ENCODE measurements at places on chromosomes 16 and 17. TPM values are rescaled to one million over a fixed set of nuclear protein-coding genes. Genes with fewer than 3 reads are reported as not detected.
A peak's percentile ranks its signal among the peaks of the same experiment; 100 is the strongest.

DNA sequence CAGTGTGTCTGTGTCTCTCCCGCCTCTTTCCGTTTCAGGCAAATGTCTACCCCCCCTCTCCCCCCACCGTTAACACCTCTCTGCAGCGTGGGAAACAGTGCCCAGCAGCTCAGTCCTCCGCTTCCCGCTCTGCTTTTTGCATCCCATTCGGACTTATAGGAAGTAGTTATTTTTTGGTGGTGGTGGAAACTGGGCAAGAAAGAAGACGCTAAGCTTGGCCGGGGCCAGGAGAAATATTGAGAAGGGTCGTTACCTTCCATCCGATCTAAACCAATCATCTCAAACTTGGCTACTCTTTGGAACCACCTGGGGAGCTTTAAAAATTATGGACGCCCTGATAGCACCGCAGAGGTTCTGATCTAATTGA lies 499 bp upstream of the HLF start:
- DNase-seq: no peak

GRCh38 chr17:64384253-64385186 lies 6.1 kb downstream of the PECAM1 start:
- DNase-seq: no peak

Gene CHST5
- total RNA-seq: 0.37 TPM

DNA sequence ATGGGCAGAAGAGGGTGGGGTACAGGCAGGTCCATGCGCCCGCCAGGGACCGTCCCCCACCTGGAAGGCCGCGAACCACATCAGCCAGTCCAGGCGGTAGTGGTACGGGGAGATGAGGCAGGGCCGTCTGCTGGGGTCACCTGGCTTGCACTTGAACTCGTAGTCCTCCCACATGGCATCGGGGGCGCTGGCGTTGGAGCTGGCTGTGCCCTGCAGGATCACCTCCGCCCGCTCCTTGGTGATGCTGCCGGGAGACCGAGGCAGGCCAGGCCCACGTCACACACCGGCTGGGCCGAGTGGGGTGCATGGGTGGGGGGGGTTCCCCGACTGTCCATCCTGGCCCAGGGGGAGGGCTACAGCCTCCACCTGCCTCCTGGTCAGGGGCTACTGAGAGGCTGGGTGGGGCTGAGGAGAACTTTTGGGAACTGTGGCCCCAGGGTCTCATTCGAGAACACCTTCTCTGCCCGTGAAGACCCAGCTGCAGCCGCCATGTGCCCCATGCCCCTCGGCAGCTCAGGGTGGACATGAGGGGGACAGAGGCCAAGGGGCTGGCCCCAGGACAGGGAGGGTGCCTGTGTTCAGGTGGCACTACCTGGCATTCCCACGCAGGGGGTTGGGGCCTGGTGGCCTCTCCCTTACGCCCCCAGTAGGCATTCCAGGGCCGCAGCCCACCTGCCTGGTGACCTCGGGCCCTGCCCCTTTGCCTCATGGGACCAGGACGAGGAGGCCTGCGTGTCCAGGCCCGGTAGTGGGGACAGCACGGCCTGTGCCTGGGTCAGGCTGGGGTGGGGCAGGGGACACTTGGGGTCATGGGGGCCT lies 69.5 kb upstream of the GNG13 start:
- DNase-seq: peak; percentile 23

Gene SLC5A11
- total RNA-seq: not detected

DNA sequence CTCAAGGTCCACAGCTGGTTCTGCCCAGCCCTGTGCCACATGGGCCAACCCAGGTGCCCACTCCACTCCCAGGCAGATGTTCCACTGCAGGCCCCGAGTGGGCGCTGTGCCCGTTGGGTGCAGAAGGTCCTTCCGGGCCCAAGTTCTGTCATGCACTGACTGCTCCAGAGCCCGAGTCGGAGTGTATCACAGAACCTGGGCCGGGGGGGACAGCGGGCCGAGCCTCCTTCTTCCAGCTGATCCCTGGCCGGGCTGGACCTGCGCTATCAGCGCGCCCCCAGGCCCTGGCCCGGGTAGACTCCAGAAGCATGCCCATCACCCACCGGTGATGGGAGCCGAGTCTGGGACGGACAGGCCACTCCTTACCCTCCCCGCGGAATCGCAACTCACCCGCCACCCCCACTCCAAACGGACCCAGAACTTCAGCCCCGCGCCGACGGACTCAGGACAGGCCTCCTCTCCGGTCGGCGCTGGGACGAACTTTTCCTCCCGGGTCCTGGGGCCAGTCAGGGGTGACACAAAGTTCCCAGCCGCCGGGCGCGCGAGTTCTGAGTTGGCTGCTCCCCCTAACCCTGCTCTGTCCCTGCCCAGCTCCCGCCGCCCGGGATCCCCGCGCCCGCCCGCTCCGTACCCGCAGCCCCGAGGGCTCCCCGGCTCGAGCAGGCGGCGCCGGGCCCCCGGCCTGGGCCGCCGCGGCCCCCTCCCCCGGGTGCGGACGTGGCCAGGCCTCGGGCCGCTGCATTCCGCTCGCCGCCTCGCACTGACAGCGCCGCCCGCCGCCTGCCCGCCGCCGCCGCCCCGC lies at the start of gene COPZ2:
Gene COPZ2 (minus strand): TSS at position 762 of the 802 bp plus-strand sequence. CDS start 20 bp downstream, at position 742.
- DNase-seq: peak; percentile 75

DNA sequence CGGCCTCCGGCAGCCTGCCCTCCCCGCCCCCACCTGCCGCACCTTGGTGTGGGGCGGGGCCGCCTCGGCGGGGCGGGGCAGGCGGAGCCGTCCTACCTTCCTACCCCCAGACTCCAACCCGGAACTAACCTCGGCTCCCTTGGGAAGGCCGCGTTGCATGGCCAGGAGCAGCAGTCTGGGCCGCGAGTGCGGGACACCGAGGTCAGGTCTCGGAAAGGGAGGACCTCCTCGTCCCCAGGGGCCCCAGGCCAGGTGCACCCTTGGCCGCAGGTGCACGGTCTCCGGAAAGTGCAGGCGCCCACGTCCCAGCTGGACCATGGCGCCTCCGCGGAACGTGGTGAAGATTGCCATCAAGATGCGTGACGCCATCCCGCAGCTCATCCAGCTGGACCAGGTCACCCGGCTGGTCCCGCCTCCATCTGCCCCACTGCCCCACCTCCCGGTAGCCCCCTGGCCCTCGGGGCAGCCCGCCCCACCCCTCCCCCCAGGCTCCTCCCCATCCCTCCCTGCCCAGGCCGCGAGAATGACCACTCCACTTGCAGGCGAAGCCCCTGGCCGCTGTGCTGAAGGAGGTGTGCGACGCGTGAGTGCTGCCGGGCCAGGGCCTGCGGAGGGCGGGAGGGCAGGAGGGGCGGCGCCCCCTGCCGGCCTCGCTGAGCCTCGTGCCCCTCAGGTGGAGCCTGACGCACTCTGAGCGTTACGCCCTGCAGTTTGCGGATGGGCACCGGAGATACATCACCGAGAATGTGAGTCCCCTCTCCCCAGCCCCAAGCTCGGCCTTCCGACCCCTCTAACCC lies at the start of gene ELMO3:
Gene ELMO3 (plus strand): TSS at position 121 of the 797 bp plus-strand sequence. CDS start 196 bp downstream, at position 317.
- DNase-seq: no peak

Gene DRC3
- 2.0 TPM for total RNA-seq

GRCh38 chr17:72004011-72004427 lies 116.8 kb upstream of the SOX9 start:
- DNase-seq: no peak

GRCh38 chr17:38355251-38355650 lies 3.6 kb downstream of the SOCS7 start:
- no peak for DNase-seq

DNA sequence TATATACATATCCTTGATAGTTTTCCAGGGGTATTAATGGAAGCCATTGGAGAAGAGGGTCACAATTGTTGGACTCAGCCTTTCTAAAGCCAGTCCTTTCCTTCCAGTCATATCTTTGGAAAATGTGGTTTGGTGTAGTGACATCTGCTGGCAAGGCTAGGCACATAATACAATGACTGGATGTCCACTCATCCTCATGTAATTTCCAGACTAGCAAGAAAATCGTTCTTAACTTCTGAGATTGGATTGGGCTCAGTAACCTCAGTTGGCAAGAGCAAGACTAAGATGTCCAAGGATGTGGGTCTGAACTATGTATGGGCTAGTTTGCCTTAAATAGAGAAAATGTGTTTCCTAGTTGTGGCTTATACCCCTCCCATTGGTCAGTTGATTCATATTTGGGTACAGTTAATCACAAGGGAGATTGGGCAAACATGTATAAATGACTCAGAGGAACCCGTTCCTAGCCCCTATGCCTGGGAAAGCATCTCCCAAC lies 8.7 kb upstream of the KAT7 start:
- DNase-seq: no peak

GRCh38 chr17:44677136-44677535 lies 12.4 kb downstream of the CCDC43 start:
- no peak for DNase-seq

Gene CCL16
- not detected for total RNA-seq

All from left cardiac atrium (tissue), 4 donors.